Activated CD4-positive, alpha-beta T cell treated with anti-CD3 and anti-CD28 coated beads for 4 hours (primary cell): ENCODE measurements at places on chromosomes 5 and 9.
A peak's percentile ranks its signal among the peaks of the same experiment; 100 is the strongest.

DNA sequence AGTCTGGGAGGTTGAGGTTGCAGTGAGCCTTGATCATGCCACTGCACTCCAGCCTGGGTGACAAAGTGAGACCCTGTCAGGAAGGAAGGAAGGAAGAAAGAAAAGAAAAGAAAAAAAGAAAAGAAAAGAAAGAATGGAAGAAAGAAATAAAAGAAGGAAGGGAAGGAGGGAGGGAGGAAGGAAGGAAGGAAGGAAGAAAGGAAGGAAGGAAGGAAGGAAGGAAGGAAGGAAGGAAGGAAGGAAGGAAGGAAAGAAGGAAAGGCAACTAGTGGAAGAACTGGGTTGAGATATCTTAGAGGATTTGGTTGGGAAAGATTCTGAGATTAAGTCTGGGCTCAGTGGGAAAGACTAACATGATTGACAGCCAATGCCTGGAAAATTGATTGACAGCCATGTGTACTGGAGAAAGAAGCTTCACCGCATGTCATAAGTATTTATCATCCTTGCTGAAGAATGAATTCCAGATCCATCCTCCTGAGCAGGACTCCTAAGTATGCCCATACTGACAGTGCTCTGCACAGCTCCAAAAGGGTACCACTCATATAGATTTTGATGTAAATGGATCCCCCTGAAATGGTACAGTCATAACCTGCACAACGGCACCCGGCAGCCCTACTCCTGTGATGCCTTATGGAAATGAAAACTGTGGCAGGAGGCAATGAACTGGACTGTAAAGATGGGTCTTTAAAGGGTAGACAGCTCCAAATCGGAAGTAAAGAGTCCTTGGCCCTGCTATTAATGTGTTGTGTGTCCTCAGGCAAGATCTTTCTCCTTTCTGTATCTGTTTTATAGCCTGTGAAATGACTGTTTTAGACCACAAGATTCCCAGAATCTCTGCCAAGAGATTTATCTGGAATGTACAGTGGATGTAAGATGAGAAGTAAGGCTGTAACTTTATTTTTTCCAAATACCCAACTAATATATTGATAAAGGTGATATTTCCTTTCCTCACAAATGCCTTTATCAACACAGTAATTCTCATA lies 16.9 kb upstream of the ADRA1B start:
- no peak for DNase-seq

DNA sequence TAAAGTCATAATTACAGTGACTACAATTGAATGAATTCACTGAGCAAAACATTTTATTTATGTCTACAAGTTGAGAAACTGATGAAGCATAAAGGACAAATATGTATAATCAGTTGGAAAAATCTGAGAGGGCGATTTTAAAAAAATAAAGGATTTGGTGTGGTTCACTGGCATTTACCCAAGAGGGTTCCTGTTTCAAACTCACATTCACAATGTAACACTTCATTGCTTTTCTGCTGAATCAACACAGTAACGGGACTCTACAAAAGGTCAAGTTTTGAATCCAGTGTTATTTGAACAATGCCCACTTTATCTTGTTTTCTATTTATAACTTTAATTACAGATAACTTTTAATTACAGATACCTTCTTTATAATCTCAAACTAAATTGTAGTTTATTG lies 138.6 kb downstream of the NUDT12 start:
- DNase-seq, result no peak

DNA sequence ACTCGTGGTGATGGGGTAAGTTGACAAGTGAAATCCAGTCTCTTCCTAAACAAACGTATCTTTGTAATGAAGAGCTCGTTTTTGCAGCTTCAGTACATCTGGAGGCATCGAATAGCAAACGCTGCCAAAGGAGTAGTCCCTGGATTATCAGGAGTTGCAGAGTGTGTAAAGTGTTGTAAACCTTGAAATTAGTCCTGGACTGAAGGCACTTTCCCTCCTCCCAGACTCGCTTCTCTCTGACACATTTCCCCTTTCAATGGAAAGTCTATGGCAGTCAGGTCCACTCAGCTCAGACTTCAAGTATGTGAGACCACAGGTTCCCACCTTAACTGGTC lies 1.5 kb upstream of the PBX3 start:
- DNase-seq, result no peak

- DNase-seq, result peak; percentile 64
These were observed 23.4 kb downstream of the MEGF10 start for GRCh38 chr5:127313847-127314473.

GRCh38 chr9:111287127-111287526 lies 42.9 kb downstream of the OR2K2 start:
- no peak for DNase-seq

- no peak for DNase-seq
These were observed 79.1 kb upstream of the ITGA2 start for GRCh38 chr5:52910071-52910470.

DNA sequence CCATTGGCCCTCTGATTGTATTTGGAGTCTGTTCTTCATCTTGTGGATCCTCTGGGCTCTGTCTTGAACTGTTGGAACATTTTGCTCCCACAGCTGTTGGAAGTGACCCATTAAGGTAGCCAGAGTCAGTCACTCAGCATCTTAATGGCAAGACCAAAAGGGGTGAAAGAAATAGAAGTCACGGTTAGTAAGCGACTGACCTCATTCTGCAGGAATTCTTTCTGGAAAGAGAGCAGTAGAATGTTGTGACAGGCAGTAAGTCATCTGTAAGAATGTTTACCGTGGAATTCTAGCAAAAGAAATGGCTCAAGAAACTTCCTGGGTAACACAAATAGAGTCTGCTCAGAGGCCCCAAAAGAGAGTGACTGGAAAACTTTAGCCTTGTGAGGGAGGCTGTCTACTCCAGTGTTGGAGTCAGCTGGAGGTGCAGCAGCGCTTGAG lies 28.6 kb upstream of the TNC start:
- no peak for DNase-seq
